ENCODE measurements at places on chromosomes 3 and 15.
A peak's percentile ranks its signal among the peaks of the same experiment; 100 is the strongest.

GRCh38 chr3:144894576-144894975, 923.0 kb downstream of the DIPK2A start:
- DNase-seq = no peak

- no peak for DNase-seq
Observed at GRCh38 chr3:38118421-38119247, 18.3 kb downstream of the ACAA1 start.

DNA sequence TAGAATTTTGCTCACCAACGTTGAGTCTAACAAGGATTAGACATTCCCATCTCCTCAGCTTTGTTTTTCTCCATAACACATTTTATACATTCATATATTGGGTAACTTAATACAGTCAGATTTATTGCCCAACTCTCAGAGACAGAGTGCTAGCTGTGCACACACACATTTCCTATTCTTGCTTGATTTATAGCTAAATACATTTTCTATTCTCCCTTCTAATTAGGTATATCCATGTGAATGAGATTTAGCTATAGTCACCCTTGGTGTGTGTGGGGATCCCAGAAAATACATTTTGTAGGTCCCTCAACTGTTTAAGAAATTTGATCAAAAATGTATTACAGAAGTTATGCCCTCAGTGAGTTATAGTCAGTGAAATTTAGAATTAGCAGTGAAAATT, 715.4 kb downstream of the NSUN3 start:
- no peak for DNase-seq

DNA sequence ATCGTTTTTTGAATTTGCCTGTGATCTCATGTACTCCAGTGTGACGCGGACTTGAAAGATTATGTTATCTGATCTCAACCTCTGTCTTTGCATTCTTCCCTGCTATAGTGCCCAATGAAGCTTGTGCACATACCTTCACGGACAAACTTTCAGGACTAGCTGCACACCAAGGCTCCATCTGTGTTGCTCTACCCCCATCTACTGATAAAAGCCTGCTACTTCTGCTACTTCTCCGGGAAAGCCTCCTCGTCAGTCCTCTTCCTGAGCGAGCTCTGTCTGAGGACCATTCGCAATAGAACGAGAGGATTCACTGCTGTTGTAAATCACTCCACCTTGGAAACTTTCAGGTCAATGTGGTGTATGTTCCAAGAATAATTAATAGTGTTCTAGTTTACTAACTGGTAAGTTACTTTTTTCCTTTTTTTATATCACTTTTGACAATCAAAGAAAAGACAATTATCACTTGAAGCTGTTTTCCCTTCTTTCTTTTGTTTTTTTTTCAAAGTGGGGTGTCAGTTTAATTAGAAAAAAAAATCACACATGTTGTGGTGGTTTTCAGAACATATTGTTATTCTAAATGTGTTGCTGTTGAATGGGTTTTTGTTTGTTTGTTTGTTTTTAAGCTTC, 217.6 kb downstream of the ARRDC4 start:
- DNase-seq = peak; percentile 72

GRCh38 chr3:33716227-33716626, 1.8 kb downstream of the CLASP2 start:
- DNase-seq = no peak

GRCh38 chr3:188323067-188323842, 169.3 kb downstream of the LPP start:
- no peak for DNase-seq

GRCh38 chr15:51191766-51192165, 97.1 kb upstream of the TNFAIP8L3 start:
- no peak for DNase-seq

DNA sequence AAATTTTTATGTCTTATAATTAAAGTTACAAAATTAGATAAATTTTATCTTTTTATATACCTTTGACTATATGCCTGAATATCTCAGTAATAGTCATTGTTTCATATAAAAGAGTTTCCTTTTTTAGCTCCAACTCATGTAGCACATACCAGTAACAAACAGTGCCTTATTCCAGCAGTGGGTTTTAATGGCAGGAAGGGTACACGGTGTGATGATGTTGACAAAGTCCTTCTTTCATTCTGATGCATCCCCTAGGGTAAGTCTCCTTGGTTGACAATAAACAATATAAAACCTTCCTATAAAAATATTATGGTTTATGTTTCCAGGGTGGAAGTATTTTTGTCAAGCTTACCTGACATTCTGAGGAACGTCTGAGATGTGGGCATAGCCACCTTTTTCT, 77.2 kb upstream of the FGF12 start:
- DNase-seq = no peak

GRCh38 chr3:100252001-100252400, 8.8 kb upstream of the TBC1D23 start:
- DNase-seq = no peak

- no peak for DNase-seq
Observed at GRCh38 chr3:117434661-117435412, 725.3 kb downstream of the TUSC7 start.

DNA sequence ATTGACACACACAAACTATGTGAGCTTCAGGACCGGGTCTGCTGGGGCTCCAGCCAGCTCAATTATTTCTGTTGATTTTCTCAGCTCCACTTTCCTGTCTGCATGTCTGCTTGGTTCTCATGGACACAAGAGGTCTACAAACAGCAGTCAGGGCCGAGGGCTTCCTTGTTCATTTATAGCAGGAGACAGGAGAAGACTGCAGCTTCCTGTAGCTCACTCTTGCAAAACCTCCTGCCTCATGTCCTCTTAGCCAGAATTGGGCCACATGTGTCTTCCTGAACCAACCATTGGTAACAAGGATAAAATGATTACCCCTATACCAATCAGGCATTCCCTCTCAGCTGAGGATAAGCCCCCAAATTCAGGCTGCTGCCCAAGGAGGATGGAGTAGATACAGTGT, 182.8 kb downstream of the TLE3 start:
- DNase-seq = no peak

GRCh38 chr15:63389902-63390670, 8.4 kb upstream of the CA12 start:
- no peak for DNase-seq

DNA sequence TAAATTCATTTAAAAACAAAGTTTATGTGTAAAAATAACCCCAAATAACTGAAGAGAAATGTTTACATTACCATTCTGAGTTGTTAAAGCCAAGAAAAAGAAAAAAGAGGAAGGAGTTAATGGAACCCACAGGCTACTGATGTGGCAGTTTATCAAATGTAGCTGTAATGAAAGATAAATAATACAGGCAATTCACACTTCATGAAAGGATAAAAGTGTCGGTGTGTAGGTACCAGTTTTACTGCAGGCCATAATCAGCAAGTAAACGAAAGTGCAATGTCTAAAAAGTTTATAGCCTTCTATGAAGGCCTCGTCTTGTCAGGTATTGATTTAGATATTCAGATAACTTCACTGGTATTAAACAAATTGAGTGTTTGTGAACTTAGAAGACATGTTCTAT, 164.6 kb downstream of the DPH6 start:
- no peak for DNase-seq

GRCh38 chr3:161939918-161940620, 443.5 kb downstream of the OTOL1 start:
- no peak for DNase-seq

DNA sequence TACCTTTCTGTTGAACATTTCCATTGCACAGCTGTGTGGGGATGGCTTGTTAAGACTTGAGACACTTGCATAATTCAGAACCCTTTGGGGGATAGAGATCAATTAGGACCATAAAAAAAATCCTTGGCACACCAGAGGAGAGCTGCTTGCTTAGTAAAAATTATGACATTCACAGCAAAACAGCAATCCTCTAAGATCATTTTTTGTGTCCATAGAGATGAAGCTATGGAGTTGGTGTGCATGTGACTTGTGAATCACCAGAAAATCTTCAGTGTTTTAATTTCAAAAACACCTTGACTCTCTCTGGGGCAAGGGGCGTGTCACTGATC, 7.7 kb downstream of the COL8A1 start:
- DNase-seq = no peak

- peak; percentile 67 for DNase-seq
Observed at GRCh38 chr3:179840985-179841384, 188.1 kb downstream of the USP13 start.

- no peak for DNase-seq
Observed at GRCh38 chr3:145719114-145719513, 441.9 kb downstream of the PLOD2 start.

DNA sequence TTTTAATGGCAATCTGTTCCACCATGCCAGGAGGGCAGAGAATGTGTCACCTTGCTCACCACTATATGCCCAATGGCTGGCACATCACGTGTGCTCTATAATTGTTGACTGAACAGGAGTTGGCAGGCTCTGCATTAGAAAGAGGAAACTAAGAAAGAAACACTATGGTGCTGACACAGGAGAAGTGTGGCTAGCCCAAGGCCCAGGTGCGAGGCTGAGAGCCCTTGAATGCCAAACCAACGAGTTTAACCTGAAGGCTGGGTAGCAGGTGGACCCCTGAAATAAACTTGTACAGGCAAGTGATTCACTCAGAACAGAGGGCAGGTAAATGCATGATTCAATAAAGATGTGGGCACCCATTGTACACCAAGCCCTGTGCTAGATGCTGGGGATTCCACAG, 2.4 kb downstream of the CHCHD4 start:
- DNase-seq = no peak

- no peak for DNase-seq
Observed at GRCh38 chr3:179476215-179476614, 24.9 kb upstream of the GNB4 start.

DNA sequence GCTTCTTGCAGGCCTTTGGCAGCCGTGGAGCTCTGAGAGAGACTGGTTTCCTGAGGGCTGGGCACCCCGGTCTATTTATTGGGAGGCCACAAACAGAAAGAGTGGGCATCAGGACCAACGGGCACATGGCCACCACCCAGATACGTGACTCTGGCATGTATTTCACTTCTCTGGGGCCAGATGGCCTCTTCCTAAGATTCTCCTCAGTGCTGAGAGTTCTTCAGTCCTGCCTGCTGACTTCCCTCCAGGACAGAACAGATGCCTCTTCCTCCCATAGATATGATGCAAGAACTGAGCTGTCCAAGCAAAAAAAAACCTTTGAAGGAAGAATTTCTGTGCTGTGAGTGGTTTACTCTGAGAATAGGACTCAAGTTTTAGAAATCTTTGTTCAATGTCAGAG, 107.7 kb downstream of the IGF2BP2 start:
- DNase-seq = no peak

All from astrocyte of the cerebellum (primary cell).